Smooth muscle cell of the coronary artery (primary cell): ENCODE measurements at places on chromosomes 11 and 22. TPM values are rescaled to one million over a fixed set of nuclear protein-coding genes. Genes with fewer than 3 reads are reported as not detected.

Gene TEAD1
- 24.8 and 56.9 TPM in 2 replicates for total RNA-seq

Gene CCDC134
- total RNA-seq: 4.0 and 7.5 TPM in 2 replicates

Gene CCDC89
- total RNA-seq: 2.6 and 5.6 TPM in 2 replicates

Gene MMP12
- total RNA-seq: under 0.01 and 9.1 TPM in 2 replicates

Gene OR52E6
- not detected in 2 replicates for total RNA-seq

Gene CBLIF
- not detected in 2 replicates for total RNA-seq

Gene RRP8
- 6.1 and 12.2 TPM in 2 replicates for total RNA-seq

Gene APOBEC3B
- total RNA-seq: 0.82 and 1.6 TPM in 2 replicates

Gene TMEM41B
- 20.6 and 64.7 TPM in 2 replicates for total RNA-seq

Gene PHF21B
- not detected in 2 replicates for total RNA-seq

Gene EFCAB6
- total RNA-seq: 0.83 and 1.1 TPM in 2 replicates

Gene OR8D1
- not detected in 2 replicates for total RNA-seq

Gene TUBA8
- 0.12 and 0.75 TPM in 2 replicates for total RNA-seq

Gene HORMAD2
- not detected in 2 replicates for total RNA-seq

Gene TNNT3
- total RNA-seq: 0.15 and 0.70 TPM in 2 replicates

Gene RBMXL2
- 0.08 TPM in 1 of 2 replicates, not detected in the other for total RNA-seq

Gene BEST1
- 0.60 and 6.8 TPM in 2 replicates for total RNA-seq

Gene ADAMTS8
- 0.23 and 3.2 TPM in 2 replicates for total RNA-seq

Gene OR8G5
- total RNA-seq: not detected in 2 replicates

Gene APOL4
- total RNA-seq: 2.4 and 6.2 TPM in 2 replicates

Gene TRIM22
- 73.4 and 161 TPM in 2 replicates for total RNA-seq

Gene KLHL35
- 3.3 and 6.6 TPM in 2 replicates for total RNA-seq

Gene ESAM
- total RNA-seq: 0.23 and 3.8 TPM in 2 replicates

Gene TRIM49
- total RNA-seq: not detected in 2 replicates

Gene UPK2
- not detected in 2 replicates for total RNA-seq

Gene PTPRCAP
- 0.23 and 0.30 TPM in 2 replicates for total RNA-seq

Gene DDTL
- total RNA-seq: 2.2 and 11.0 TPM in 2 replicates

Gene CDC42EP1
- 3.2 and 15.3 TPM in 2 replicates for total RNA-seq

Gene ARRB1
- total RNA-seq: 7.4 and 44.6 TPM in 2 replicates

Gene CEND1
- 0.23 TPM in 1 of 2 replicates, not detected in the other for total RNA-seq

Gene GGT1
- 0.83 and 2.3 TPM in 2 replicates for total RNA-seq

Gene GAS2
- 0.59 and 0.68 TPM in 2 replicates for total RNA-seq

Gene VSIG10L2
- not detected in 2 replicates for total RNA-seq

Gene ZNF214
- total RNA-seq: 4.4 and 13.8 TPM in 2 replicates

Gene SMC1B
- under 0.01 TPM in 1 of 2 replicates, not detected in the other for total RNA-seq

Gene C11orf91
- not detected in 2 replicates for total RNA-seq

Gene NLRP10
- total RNA-seq: 0.23 and 0.68 TPM in 2 replicates

Gene ACTN3
- under 0.01 and 0.12 TPM in 2 replicates for total RNA-seq

Gene OR10A2
- total RNA-seq: not detected in 2 replicates

Gene ANO5
- total RNA-seq: under 0.01 and 0.30 TPM in 2 replicates

Gene LAYN
- 6.5 and 61.4 TPM in 2 replicates for total RNA-seq
